ENCODE measurements at places on chromosomes 7 and 10. TPM values are rescaled to one million over a fixed set of nuclear protein-coding genes. Genes with fewer than 3 reads are reported as not detected.

DNA sequence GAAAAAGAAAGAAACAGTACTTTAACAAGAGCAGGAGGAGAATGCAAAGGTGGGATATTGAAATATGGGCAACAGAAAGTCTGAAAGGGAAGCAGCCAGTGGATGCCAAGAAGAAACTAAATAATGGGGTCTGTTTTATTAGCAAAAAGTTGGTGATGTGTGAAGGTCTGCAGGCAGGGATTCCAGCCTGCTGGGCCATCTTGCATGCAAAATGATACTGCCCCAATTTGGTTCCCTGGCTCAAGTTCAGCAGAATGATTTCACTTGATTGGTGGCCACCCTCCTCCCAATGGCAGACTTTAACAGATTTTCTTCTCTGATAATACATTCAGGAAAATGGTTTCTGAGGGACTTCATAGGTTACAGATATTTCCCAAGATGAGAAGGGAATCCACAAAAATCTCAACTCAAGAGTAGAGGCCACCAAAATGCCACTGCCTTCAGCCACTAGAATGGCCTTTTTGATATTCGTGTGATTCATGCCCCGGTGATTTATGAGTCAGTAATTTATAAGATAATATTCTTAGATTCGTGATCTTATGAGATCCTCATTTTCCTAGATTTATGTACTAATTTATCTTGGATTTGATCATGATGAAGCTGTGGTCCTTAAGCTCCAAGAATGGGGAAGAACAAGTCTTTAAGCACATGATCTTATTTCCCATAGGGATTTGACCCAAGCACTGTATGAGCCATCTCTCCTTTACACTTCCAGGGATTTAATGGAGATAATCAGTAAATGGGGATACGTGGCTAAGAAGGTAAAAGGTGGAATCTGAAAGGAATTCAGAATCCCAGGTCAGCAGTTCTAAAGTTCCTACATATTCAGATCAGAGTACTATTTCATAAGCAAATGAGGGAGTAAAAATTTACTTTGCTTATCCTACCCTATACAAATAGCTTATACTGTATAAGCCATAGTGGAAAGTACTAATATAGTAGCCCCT is 32.3 kb upstream of the ADD3 start:
- DNase-seq: no peak

- no peak for DNase-seq
These were observed 14.0 kb downstream of the SLC13A4 start for GRCh38 chr7:135713836-135714470.

- DNase-seq: no peak
These were observed 44.5 kb upstream of the ACBD5 start for GRCh38 chr10:27285093-27285492.

- DNase-seq: no peak
These were observed 57.6 kb downstream of the SNX10 start for GRCh38 chr7:26349005-26349915.

DNA sequence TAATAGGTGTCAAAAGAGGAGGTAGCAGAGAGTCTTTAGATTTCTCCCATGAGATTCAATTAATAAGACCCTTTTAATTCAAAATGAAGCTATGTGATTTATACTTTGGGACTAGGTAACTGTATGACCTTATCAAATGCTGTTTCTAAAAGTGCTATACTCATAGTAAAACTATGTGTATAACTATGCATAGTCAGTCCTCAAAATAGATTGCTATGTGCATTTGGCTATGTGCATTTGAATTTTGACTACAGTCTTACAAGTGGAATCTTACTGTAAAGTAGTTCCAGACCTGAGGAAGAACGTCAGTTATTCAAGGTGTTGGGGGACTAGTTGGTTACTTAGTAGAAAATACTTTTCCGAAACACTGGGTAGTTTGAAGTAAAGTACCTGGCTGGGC is 36.9 kb downstream of the ADD3 start:
- DNase-seq: no peak

DNA sequence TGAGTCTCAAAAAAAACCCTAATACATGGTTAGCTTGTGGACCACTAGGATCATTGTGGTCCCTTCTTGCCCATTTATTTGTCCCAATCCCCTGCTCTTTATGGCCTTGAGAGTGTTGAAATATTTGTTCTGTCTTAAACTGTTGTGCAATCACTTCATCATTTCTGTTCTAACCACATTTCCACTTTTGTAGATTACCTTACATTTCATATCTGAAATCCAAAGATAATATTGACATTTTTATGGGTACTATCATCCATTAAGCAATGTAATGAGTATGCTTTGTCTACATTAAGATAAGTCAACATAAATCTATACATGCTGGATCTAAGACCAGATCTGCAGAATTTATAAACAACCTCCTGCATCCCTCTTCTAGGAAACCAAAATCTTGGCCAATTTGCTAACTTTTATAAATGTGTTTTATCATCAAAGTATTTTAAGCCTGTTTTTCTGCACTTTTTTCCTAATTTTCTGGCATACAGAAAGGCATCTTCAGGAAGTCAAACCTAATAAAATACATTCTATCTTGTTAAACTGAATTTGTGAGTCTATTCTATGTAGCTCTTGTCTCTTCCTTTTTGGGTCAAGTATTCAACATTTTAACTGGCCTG is 359.4 kb upstream of the CELF2 start:
- DNase-seq: no peak

CALU gene
- 47.1 TPM for total RNA-seq

NET1 gene
- 23.6 TPM for total RNA-seq
